IMR-90 (cell line): ENCODE measurements at places on chromosomes 5 and 9. TPM values are rescaled to one million over a fixed set of nuclear protein-coding genes. Genes with fewer than 3 reads are reported as not detected.

SHC3 gene
- 13.3 and 13.9 TPM in 2 replicates for total RNA-seq

GRCh38 chr5:6302684-6303083, 75.7 kb downstream of the MED10 start:
- no peaks in the 10 kb centered on the region for H3K4me1 ChIP-seq
- no peaks in the 10 kb centered on the region for H3K27me3 ChIP-seq
- H3K4me3 ChIP-seq = no peak overlapping the region
- H3K27ac ChIP-seq = no peak overlapping the region
- DNase-seq = no peak
- no peaks in the 10 kb centered on the region for H3K36me3 ChIP-seq

DNA sequence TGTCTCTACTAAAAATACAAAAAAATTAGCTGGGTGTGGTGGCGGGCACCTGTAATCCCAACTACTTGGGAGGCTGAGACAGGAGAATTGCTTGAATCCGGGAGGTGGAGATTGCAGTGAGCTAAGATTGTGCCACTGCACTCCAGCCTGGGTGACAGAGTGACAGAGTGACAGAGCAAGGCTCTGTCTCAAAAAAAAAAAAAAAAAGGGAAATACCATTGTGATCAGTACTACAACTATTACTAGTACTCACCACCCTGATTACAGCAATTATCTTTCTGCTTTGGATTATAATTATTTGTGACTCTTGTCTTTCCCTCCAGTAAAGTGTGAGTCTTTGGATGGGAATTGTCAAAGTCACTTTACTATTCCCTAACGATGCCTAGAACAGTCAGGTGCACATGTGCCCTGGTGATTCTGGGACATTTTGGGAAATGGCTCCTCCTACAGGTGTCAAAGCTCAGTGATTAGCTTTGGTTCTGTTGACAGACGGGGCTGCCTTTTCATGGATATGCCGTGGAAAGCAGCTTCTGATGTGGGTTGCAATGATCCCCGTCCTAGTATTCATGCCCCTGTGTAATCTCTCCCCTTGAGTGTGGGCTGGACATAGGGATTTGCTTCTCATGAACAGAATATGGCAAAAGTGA, 31.8 kb upstream of the FRRS1L start:
- DNase-seq = no peak
- H3K27me3 ChIP-seq = peaks cover 21% of the 10 kb centered on the region
- H3K27ac ChIP-seq = no peak overlapping the region
- H3K4me3 ChIP-seq = no peak overlapping the region

DNA sequence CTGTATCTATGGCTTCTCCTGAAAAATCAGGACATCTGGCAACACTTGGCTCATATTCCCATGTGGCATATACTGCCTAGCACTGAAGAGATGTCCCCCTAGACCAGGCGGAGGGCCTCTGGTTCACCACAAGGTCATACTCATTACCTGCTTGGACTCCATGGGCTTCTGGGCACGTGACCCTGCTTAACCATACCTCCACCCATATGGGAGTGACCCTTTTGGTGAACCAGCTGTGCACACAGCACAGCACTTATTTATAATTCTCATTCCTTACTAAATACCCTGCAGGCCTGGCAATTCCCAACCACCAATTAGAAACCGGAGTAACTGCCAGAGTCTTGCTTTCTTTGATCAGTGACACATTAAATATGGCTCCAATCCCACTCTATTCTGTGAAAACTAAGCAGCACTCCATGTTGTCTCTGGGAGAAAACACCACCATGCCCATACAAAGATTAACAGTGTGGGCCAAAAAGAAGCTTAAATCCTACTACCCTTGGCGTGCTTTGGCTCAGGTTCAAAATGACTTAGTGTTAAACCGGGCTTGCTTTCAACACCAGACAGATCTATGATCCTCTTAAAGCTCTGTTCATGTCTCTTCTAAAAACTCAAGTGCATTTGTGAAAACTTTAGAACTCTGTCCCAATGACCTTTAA, 57.7 kb downstream of the MTMR12 start:
- H3K27me3 ChIP-seq = no peaks in the 10 kb centered on the region
- peak; percentile 29 for DNase-seq
- no peak overlapping the region for H3K4me3 ChIP-seq
- H3K36me3 ChIP-seq = peaks cover 12% of the 10 kb centered on the region

N4BP3 gene
- under 0.01 and 0.18 TPM in 2 replicates for total RNA-seq

DNA sequence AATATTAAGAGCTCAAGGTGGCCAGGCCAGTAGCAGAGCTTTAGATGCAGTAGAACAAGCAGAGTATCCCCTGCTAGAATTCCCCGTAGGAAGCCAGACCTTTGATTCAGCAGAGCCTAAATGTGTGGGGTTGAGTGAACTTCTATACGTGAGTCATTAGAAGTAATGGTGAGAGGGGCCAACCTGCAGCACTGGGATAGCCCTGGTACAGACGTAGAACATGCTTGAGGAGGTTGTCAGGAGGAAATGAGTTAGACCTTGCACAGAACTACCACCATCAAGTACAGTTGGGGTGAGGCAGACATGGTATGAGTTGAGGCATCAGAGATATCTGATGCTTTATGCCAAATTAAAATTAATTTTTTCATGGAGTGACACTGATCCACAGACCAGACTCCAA, 42.0 kb downstream of the PDCD1LG2 start:
- peak; percentile 79 for DNase-seq
- H3K27ac ChIP-seq = no peak overlapping the region; the same call in 1 of the 2 replicates
- H3K27me3 ChIP-seq = no peaks in the 10 kb centered on the region
- peaks cover 1% of the 10 kb centered on the region; the same call in 1 of the 2 replicates for H3K36me3 ChIP-seq
- H3K4me3 ChIP-seq = no peak overlapping the region

ASTN2 gene
- 5.3 and 6.8 TPM in 2 replicates for total RNA-seq

SLC25A2 gene
- 0.28 TPM in 1 of 2 replicates, not detected in the other for total RNA-seq

SOWAHA gene
- total RNA-seq = under 0.01 TPM in 1 of 2 replicates, not detected in the other

- H3K4me3 ChIP-seq = peak within 1 kb of the TSS; percentile 9
- no peak for DNase-seq
- H3K27me3 ChIP-seq = peaks cover 59% of the 10 kb centered on the region
Observed at GRCh38 chr9:69324549-69325401, at the start of gene ENTREP1. ENTREP1 (plus strand) TSS chr9:69325215; CDS start chr9:69325310, 95 bp downstream.

GRCh38 chr9:68822596-68823165, 117.6 kb downstream of the PIP5K1B start:
- H3K27me3 ChIP-seq = no peaks in the 10 kb centered on the region
- no peak for DNase-seq
- no peaks in the 10 kb centered on the region for H3K36me3 ChIP-seq
- no peak overlapping the region for H3K4me3 ChIP-seq

DNA sequence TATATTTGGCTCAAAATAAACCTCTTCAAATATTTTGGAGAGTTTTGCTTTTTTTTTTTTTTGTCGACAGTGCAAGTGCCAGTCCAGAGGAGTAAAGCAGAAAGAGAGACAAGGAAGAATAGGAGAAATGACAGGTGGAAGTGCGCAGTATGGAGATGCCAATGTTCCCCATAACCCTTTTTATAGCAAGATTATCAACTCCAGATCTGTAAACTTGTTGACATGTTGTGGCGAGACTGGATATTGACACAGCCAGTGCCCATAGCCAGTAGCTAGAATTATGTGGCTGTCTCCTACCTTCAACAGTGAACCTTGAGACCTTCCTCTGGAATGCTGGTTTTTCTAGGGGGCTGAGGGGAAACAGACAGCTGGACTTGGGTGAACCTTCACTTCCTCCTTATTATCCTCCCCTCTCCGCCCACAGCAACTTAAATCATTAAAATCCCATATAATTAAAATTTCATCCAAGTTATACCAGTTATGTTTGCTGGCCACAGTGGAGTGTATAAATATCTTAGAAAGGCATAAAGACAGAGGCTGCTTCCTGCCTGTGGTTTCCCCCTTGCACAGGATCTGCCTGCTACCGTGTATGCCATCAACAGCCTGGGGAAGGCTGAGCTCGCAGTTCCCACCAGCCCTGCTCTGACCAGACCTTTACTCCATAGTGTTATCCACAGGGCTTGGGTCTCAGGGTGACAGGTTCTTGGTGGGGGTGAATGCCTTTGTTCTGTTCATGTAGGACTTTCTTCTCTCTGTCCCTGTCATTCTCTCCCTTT, 112.3 kb upstream of the ANKH start:
- H3K36me3 ChIP-seq = no peaks in the 10 kb centered on the region
- no peak overlapping the region for H3K4me3 ChIP-seq
- H3K27me3 ChIP-seq = peaks cover 15% of the 10 kb centered on the region

- H3K4me1 ChIP-seq = no peaks in the 10 kb centered on the region
- H3K4me3 ChIP-seq = no peak overlapping the region
- no peak overlapping the region for H3K27ac ChIP-seq
- H3K27me3 ChIP-seq = no peaks in the 10 kb centered on the region; the same call in 1 of the 2 replicates
- no peaks in the 10 kb centered on the region for H3K36me3 ChIP-seq
Observed at GRCh38 chr9:93684806-93685543, 108.6 kb downstream of the PHF2 start.

DNA sequence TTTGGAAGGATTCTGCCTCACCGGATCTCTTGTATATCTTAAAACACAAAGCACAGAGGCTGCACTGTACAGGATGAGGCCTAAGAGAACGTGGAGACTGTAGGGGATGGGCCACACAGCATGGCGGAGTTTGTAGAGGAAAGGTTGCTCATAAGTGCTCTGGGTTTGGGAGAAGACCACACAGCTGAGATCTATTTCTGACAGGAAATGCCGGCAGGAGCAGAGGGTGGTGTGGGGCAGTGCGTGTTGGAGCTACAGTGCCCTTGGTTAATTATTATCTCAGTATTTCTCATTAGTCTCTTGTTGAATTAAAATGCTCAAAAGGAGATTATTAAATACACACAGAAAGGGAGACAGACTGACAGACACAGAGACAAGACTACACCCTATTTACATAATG, 9.6 kb downstream of the PALM2AKAP2 start:
- no peaks in the 10 kb centered on the region for H3K36me3 ChIP-seq
- H3K4me3 ChIP-seq = no peak overlapping the region
- peaks cover 19% of the 10 kb centered on the region for H3K4me1 ChIP-seq
- H3K27me3 ChIP-seq = no peaks in the 10 kb centered on the region
- H3K27ac ChIP-seq = no peak overlapping the region

DNA sequence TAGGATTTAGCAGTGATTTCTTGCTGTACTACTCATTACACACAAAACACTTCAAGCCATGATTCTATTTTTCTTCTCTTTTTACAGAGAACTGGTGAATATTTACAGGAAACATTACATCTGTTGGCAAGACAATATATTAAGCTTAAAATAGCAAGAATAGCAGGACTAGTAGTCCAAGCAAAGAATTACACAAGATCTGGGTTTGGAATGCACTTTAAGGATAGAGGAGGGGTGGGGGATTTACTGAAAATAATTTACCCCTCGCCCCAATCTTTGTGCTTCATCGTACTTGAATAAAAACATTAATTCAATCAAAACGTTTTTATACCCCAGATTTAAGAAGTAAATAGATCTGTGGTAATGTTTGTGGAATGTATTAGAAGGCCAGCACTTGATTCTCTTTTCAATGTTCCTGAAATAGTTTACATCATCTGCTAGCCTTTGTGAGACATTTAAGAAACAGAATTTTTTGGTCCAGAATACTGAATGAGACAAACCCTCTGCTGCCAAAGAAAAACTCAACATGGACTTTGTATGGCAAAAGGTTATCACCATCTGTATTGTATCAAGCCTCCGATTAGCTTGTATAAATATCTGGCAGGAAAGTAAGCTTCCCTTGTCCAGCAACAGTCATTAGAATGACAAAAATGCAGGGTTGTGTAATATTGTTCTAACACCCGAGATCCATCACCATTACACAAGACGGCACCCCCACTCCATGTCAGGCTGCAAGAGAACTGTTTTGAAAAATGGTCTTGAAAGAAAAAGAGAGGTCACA, 23.8 kb downstream of the SVEP1 start:
- peaks cover 5% of the 10 kb centered on the region for H3K36me3 ChIP-seq
- no peak overlapping the region for H3K4me3 ChIP-seq
- peak overlapping the region; percentile 100; the same call in 1 of the 2 replicates for H3K27ac ChIP-seq

GRCh38 chr5:96984506-96985192, 48.8 kb downstream of the LNPEP start:
- peaks cover 1% of the 10 kb centered on the region; the same call in 1 of the 2 replicates for H3K36me3 ChIP-seq
- no peak overlapping the region for H3K4me3 ChIP-seq
- no peaks in the 10 kb centered on the region for H3K27me3 ChIP-seq
- no peak overlapping the region for H3K27ac ChIP-seq
- DNase-seq = peak; percentile 74

DNA sequence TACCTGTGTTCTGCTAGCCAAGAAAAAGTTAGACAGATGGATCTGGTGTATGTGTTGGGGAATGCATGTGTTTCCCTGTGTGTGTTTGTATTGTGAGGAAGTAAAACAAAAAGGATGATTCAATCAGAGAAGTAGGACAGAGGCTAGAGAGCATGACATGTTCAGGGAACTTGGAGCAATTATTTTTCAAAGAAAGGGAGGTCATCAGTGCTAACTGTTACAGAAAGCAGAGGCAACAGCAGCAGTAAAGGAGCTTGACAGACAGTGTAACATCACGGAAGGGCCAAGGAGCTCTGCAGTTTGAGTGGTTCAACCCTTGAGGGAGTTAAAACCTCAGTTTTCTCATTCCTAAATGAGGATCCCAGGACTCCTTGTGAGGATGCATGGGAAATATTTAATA, 13.2 kb downstream of the SPINK1 start:
- no peaks in the 10 kb centered on the region for H3K27me3 ChIP-seq
- DNase-seq = no peak
- H3K4me3 ChIP-seq = no peak overlapping the region
- H3K36me3 ChIP-seq = no peaks in the 10 kb centered on the region

DNA sequence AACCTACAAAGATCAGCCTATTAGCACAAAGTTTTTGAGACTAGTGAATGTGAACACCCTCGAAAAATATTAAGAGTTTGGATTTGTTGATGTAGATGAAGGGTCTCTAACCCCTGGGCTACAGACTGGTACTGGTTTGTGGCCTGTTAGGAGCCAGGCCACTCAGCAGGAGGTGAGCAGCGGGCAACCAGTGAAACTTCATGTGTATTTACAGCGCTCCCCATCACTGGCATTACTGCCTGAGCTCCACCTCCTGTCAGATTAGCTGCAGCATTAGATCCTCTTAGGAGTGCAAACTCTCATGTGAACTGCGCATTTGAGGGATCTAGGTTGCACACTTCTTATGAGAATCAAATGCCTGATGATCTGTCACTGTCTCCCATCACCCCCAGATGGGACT, 11.2 kb upstream of the PAM start:
- H3K4me1 ChIP-seq = no peaks in the 10 kb centered on the region
- no peak overlapping the region for H3K4me3 ChIP-seq
- no peaks in the 10 kb centered on the region for H3K27me3 ChIP-seq
- no peak for DNase-seq
- H3K36me3 ChIP-seq = no peaks in the 10 kb centered on the region

C5 gene
- 2.3 and 2.8 TPM in 2 replicates for total RNA-seq

DNA sequence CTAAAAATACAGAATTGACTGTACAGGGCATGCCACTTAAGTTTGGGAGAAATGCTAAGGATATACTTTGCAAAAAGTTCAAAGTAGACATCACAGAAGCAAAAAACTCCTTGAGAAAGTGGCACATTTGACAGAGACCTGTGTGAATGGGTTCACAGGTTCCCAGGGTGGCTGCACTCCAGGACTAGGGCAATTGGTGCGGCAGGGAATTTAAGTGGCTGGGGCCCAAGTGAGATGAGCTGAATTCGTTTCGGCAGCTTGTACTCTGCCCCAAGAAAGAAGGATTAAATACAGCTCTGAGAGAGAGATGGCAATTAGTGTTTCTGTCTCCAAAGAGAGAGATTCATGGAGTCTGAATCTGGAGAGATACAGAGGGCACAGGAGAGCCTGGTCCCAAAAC, 280.1 kb downstream of the FBXL17 start:
- no peaks in the 10 kb centered on the region for H3K4me1 ChIP-seq
- H3K36me3 ChIP-seq = no peaks in the 10 kb centered on the region
- DNase-seq = no peak
- no peak overlapping the region for H3K4me3 ChIP-seq

ABITRAM gene
- 8.6 TPM in 2 replicates for total RNA-seq

CORO2A gene
- 1.9 and 2.2 TPM in 2 replicates for total RNA-seq

NUTM2F gene
- total RNA-seq = not detected in 2 replicates

GRXCR2 gene
- not detected in 2 replicates for total RNA-seq
